ENCODE measurements at places on chromosomes 12 and 14.

- DNase-seq, result no peak
Measured at GRCh38 chr14:94460631-94461416, 8.2 kb upstream of the SERPINA11 start.

GRCh38 chr12:42442888-42443287 lies 116.9 kb downstream of the PPHLN1 start:
- no peak for DNase-seq

- no peak for DNase-seq
Measured at GRCh38 chr14:32073537-32074189, 3.4 kb upstream of the ARHGAP5 start.

DNA sequence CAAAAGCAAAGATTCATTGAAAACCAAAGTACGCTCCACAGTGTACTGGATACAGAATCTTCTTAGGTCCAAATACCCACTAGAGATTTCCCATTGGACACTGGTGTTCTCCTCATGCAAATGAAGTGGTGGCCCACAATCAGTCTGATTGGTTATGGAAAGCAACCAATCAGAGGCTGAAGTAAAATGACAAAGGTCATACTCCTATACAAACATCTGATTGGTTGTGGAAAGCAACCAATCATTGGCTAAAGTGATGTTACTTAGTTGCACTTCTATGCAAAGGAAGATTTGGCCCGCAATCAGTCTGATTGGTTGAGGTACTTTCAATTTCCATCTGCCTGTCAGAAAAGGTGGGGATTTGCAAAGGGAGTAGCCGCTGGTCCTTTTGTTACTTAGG lies 1.3 kb upstream of the WASHC3 start:
- DNase-seq, result no peak

DNA sequence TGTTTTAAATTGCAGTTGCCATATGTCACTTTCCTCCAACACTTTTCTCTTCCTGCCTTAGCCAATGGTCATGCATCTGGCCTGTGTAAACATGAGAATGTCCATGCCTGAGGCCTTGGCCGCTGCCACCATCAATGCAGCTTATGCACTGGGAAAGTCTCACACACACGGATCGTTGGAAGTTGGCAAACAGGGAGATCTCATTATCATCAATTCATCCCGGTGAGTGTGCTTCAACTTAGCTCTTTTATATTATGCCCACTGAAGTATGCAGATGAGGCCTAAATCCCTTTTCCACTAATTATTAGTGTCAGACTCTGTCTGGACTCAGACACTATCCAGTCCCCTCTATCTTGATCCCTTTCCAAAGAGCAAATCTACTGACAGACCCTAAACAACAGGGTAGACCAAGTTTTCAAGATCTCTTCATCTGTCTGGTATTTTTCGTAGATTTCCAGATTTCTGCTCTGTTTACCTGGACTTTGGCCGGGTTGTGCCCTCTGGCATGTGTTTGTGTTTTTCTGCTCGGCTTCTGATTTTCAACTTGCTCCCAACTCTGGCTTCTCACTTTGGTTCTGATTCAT lies 23.2 kb downstream of the AMDHD1 start:
- no peak for DNase-seq

GRCh38 chr12:39919790-39920189 lies 186.1 kb downstream of the SLC2A13 start:
- no peak for DNase-seq

DNA sequence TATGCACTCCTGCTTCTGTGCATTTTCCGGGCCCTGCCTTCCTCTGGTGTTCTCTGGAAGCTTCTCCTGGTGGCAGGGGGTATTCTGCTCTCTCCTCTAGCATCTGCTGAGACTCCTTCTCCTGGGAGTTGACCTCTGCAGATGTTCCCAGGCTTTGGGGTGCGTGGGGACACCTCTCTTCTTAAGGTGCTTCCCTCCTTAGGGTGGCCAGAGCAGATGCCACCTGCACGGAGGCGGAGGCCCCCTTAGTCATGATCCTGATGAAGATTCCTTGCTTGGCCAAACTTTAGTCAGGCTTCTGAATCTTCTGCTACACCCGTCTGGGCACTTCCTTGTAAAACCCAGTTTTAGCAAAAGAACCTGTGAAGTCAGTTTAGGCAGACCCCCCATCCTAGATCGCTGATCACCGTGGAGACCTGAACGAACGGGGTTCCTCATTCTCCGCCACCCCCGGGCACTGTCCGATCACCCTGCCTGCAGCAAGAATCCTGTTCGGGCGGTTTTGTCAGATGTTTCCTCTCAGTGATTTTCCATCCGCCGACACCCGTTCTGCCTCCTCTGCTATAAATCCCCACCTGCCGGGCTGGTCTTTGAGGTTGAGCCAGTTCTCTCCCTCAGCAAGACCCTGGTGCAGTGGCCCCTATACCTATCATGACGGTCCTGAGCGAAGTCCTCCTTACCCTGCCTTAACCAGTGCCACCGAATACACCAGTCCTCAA lies 111.9 kb downstream of the CALM1 start:
- no peak for DNase-seq

DNA sequence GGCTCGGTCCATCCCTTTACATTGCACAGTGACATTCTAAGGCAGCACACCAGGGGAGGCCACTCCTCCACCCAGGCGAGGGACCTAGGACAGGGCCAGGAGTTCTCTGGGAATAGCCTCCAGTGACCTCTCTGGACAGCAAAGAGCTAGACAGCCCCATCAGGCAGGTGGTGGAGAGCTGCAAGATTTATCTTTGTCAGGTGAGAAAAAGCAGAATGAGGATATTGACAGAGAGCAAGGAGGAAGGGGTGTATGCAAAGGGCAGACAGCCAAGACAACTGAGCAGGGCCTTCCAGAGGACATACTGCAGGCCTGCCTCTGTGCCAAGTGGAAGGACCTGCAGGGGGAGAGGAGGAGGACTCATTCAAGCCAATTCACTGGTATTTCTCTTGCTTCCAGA lies 112.4 kb upstream of the MAX start:
- no peak for DNase-seq

DNA sequence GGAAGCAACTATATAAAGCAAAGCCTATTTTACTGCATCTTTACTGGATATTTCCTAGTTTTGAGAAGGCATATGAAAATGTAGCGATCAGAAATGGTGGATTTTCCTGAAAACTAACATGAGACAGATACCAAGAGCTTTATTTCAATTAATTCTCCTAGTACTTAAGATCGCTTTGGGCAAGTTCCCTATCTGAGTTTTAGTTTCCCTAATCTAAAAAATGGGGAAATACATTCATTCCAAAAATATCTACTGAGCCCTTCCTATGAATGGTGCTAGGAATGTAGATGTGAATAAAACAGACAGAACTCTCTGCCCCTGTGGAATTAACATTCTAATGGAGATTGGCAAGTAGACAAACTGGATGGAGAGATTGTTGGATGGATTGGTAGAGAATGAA lies 8.4 kb downstream of the CATSPERB start:
- no peak for DNase-seq

- no peak for DNase-seq
Measured at GRCh38 chr14:79096811-79097210, 926.6 kb downstream of the NRXN3 start.

DNA sequence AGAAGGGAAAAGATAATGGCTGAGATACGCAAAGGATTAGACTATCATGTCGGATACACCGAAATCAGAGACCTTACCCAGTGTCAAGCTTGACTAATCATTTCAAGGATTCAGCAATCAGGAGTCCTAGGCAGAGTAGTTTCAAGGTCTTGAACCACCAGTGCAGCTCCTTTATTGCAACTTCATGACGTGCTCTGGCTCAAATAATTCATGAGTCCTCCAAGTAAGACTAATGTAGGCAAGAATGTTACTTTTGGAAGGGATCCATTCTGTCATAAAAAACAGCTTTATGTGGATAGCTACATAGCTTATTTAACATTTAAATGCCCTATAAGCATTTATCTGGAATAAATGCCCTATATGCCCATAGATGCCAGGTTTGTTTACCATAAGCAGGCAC lies 123.2 kb downstream of the LMO3 start:
- no peak for DNase-seq

DNA sequence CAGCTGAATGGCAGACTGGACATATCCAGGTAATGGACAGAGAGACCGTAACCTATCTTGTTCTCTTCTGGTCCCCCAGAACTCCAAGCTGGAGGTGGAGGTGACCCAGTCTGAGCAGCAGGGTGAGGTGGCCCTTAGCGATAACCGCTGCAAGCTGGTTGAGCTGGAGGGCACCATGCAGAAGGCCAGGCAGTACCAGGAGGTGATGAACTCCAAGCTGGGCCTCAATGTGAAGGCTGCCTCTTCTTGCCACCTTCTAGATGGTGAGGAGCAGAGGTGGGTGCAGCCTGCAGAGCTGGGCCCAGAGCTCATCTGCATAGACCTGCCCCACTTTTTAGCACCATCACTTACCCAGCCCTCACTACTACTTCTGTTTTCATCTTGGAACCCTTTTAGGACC lies 7.2 kb upstream of the KRT86 start:
- no peak for DNase-seq

- no peak for DNase-seq
Measured at GRCh38 chr12:3704512-3705353, 48.2 kb downstream of the CRACR2A start.

All from nucleus accumbens (tissue), 56 donors.